ENCODE measurements at places on chromosomes 3 and 15.

GRCh38 chr3:195075199-195075940 is 195.6 kb downstream of the XXYLT1 start:
- no peaks in the 10 kb centered on the region for H3K36me3 ChIP-seq
- H3K4me1 ChIP-seq = peaks cover 26% of the 10 kb centered on the region
- no peak for DNase-seq
- H3K27ac ChIP-seq = no peak overlapping the region

GRCh38 chr15:63288342-63288741 is 10.9 kb downstream of the APH1B start:
- DNase-seq = no peak
- no peak overlapping the region for H3K4me3 ChIP-seq
- no peaks in the 10 kb centered on the region for H3K4me1 ChIP-seq
- H3K27ac ChIP-seq = no peak overlapping the region

- no peak overlapping the region for H3K4me3 ChIP-seq
- H3K4me1 ChIP-seq = peaks cover 17% of the 10 kb centered on the region
- peak overlapping the region; percentile 24 for H3K27ac ChIP-seq
These were observed 290.2 kb upstream of the KCNMB2 start for GRCh38 chr3:178246004-178246403.

GRCh38 chr3:130677343-130677742 is 69.3 kb downstream of the PIK3R4 start:
- H3K36me3 ChIP-seq = no peaks in the 10 kb centered on the region
- no peaks in the 10 kb centered on the region for H3K4me1 ChIP-seq
- H3K27ac ChIP-seq = no peak overlapping the region

GRCh38 chr3:79930196-79930595 is 162.4 kb upstream of the ROBO1 start:
- no peak overlapping the region for H3K27ac ChIP-seq
- no peak for DNase-seq
- no peak overlapping the region for H3K4me3 ChIP-seq
- H3K27me3 ChIP-seq = no peaks in the 10 kb centered on the region
- no peaks in the 10 kb centered on the region for H3K36me3 ChIP-seq

DNA sequence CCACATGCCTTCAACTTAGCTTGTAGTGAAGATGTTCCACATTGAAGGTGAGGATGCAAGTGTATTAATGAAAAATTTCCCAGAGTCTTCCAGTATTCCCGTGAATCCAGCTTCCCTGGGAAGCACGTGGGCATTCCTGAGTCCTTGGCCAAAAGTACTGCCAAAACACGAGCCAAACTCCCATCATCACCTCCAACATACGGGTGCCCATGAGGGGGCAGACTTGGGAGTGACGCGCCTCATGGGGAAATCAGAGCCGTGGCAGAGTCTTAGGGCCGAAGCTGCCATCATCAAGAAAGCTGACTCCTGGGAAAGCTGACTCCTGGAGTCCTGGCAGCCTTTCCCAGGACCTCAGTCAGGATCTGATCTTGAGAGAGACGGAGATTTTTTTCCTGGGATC is 20.1 kb upstream of the TM2D3 start:
- H3K27ac ChIP-seq = no peak overlapping the region
- peaks cover 12% of the 10 kb centered on the region for H3K4me1 ChIP-seq
- no peak overlapping the region for H3K4me3 ChIP-seq
- H3K27me3 ChIP-seq = peaks cover 7% of the 10 kb centered on the region
